Memory B cell (primary cell): ENCODE measurements at places on chromosomes 1 and 21.

- DNase-seq, result no peak
These were observed 296.1 kb upstream of the LRRC7 start for GRCh38 chr1:69271587-69272125.

GRCh38 chr1:48235652-48236051 is 13.1 kb downstream of the SLC5A9 start:
- DNase-seq, result no peak

DNA sequence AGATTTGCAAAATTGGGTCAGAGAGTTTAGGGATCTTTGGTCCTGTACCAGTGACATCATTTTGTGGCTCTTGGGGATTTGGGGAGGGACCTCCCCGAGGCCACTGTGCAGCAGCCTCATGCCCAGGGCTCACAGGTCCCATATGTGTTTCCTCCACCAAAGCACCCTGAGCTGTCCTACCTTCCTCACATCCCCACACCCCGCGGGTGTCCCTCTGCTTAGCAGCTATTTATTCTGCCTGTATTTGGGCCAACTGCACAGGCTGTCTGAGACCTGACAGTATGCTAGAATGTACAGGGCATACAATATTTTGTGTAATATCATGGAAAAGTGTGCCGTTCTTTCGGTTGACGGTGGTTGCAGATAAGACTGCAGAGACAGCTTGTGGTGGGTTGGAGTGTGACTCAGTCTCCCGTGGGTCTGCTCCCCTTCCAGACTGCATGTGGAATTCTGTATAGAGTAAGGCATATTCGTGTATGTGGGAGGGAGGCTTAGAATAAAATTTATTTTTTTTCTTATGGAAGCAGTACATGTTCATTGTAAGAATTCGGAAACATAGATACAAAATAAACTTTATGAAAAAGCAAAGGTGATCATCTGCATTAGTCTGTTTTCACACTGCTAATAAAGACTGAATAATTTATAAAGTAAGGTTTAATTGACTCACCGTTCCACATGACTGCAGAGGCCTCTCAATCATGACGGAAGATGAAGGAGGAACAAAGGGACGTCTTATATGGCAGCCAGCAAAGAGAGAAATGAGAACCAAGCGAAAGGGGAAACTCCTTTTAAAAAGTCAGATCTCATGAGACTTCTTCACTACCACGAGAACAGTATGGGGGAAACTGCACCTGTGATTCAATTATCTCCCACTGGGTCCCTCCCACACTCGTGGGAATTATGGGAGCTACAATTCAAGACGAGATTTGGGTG is 84.4 kb downstream of the ADARB1 start:
- peak; percentile 23 for DNase-seq

GRCh38 chr1:205827623-205828022 is 14.6 kb upstream of the SLC41A1 start:
- DNase-seq, result no peak

DNA sequence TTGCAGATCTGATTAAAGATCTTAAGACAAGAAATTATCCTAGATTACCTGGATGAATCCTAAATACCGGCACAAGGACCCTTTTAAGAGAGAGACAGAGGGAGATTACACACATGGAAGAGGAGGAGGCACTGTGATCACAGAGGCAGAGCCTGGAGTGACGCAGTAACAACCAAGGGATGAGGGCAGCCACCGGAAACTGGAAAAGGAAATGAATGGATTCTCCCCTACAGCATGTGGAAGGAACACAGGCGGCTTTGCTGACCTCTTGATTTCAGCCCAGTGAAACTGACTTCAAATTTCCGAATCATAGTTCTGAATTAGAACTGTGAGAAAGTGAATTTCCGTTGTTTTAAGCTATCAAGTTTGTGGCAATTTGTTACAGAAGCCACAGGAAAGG is 50.2 kb upstream of the IVNS1ABP start:
- DNase-seq, result no peak

DNA sequence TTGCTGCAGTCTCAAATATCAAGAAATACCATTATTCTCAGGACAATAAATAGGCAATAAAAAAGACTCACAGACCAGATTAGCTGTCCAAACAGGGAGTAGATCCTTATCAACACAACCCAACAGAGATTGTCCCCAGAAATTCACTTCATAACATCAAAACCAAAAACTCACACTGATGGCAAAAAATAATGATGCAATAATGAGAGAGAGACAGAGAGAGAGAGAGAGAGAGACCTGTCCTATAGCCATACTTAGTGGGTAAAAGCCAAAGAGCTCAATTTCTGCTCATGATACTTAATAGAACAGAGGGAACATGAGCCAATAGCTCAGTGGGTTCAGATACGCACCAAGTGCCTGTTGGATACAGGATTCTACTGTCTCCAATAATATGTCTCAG is 244.5 kb downstream of the FAM72C start:
- DNase-seq, result no peak

- no peak for DNase-seq
These were observed 143.6 kb upstream of the LMO4 start for GRCh38 chr1:87185077-87185476.

DNA sequence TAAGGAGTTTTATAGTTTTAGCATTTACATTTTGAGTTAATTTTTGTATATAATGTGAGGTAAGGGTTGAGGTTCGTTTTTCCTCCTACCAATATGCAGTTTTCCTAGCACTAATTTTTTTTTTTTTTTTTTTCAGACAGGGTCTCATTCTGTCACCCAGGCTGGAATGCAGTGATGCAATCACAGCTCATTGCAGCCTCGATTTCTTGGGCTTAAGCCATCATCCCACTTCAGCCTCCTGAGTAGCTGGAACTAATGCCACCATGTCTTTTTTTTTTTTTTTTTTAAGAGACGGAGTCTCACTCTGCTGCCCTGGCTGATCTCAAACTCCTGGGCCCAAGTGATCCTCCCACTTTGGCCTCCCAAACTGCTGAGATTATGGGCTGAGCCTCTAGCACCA is 2.5 kb upstream of the UBASH3A start:
- no peak for DNase-seq

DNA sequence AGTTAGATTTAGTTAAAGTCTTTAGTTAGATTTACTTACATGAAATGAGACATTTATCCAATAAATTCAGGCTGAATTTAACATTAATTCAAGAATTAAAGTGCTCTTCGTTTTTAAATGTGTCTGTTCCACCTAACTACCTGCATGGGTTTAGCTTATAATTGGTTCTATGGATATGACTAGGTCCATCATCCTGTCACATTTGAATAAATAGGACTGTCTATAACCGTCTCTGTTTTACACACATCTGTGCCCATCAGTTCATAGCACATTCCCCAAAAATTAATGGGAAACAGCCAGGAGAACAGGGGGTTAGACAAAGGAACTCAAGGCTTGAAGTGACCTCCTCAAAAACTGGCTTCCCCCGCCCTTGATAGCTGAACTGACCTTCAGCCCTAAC is 219.6 kb downstream of the MRPL39 start:
- DNase-seq, result no peak

GRCh38 chr1:203189951-203190352 is 3.4 kb upstream of the CHI3L1 start:
- DNase-seq, result no peak

- DNase-seq, result no peak
These were observed 25.2 kb downstream of the B3GALT5 start for GRCh38 chr21:39637971-39638240.

DNA sequence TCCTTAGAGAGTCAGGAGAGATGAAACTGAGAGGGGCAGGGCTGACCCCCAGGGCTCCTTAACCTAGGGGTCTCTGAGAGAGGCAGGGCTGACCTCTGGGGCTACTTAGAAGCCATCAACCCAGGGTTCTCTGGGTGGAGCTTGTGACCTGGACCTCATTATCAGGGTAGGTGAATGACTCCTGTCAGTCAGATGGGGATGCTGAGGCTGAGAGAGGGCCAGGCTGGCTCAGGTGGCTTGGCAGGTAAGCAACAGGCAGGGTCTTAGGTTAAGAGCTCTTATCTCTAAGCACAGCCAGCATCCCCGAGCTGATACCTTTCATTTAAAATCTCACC is 160.9 kb downstream of the PTPRU start:
- DNase-seq, result no peak

DNA sequence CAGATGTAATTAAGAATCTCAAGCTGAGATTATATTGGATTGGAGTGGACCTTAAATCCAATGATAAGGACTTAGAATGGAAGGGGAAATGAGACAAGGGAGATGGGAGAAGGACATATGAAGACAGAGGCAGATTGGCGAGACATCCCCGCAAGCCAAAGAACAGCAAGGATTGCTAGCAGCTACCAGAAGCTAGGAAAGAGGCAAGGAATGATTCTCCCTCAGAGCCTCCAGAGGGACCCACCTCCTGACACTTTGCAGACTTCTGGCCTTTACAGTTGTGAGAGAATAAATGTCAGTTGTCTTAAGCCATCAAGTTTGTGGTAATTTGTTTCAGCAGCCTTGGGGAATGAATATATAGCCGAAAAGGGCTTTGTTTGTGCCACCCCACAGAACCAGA is 20.7 kb downstream of the METTL13 start:
- DNase-seq, result no peak

- DNase-seq, result no peak
These were observed 2.0 kb downstream of the KDM4A start for GRCh38 chr1:43651902-43652301.

DNA sequence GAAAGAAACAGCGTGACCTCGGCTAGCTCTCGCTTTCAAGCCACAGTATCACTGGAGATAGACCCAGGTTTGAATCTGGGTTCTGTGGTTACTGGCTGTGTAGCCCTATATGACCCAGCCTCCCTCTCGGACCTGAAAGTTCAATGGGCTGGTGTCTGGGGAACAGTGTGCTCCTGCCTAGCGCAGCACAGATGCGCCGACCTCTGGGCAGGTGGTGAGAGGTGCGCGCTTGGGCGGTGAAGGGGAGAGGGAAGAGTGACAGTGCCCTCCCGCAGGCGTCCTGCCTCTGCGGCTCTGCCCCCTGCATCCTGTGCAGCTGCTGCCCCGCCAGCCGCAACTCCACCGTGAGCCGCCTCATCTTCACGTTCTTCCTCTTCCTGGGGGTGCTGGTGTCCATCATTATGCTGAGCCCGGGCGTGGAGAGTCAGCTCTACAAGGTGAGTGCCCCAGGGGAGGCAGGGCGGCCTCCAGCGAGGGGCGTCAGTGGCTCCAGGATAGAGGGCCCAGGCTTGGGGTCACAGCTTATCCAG is 10.5 kb downstream of the SERINC2 start:
- DNase-seq, result peak; percentile 66

DNA sequence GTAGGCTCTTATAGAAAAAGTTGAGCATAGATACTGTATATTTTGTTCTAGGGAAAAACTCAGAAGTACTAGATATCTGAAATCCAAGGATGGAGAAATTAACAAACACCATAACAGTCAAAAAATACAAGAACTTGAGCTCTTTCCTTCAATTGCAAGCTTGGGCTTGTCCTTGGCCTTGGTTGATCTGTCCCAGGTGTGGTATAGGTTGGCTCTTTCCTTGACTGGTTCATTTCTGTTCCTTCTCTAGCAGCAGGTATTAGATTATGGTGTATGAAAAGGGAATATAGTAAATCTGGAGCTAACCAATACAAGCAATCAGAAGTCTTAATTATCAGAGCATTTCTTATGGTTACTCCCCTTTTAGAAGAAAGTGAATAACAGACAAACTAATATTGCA is 198.6 kb downstream of the GPATCH2 start:
- no peak for DNase-seq

DNA sequence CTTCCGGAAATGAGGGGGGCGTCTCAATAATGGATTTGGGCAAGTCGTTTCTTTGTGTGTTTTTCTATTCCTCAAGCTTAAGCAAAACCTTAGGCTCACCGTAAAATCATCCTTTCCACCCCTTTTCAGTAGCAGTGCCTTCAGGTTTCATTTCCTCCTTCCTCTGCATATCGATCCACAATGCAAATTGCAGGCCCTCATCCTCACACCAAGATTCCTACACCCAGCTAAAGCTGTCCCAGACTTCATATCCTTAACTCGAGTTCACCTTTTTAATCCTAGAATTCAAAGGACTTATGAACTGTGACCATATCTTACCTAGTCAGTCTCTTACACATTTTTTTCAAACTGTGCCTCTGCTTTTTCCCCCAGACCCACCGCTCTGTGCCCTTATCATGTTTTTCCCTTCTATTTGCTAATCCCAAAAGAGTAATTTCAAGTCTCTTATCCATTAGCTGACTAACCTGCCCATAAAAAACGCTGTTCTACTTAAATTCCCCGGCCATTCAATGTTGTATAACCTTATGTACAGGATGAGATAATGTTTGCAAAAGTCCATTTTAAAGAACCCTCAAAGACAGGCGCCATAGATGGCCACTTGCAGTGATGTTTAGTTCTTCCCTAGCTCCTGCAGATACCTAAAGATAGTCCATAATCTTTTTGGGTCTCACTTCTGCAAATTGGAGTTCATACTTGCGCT is 1.5 kb downstream of the AKIRIN1 start:
- peak; percentile 25 for DNase-seq

- DNase-seq, result no peak
These were observed 3.0 kb downstream of the PARP1 start for GRCh38 chr1:226404904-226405222.

GRCh38 chr1:207461649-207462048 is 7.5 kb downstream of the CR2 start:
- DNase-seq, result no peak

DNA sequence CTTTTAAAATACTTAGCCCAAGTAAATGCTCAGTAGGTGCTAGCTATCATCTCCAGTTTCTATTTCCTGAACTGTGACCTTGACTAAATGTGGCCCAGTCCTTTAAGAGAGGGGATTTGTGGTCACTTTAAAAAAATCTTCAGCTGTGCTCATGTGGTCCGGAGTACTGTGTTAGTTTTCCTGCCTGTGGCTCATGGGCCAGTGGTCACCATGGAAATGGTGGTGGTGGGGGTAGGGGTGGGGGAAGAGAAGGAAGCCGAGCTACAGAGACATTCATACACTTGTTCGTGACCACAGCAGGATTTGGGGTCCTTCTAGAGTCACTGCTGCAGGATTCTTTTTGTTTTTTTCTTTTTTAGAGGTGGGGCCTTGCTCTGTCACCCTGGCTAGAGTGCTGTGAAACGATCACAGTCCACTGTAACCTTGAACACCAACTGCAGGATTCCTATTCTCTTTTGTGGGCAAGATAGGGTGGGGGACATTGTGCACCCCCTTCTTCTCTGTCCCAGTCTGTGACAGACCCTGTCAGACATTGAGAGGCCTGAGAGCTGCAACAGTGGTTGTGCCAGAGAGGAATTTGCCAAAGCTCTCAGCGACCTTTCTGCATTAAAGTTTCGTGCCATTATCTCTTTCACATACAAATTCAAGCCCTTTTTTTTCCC is 25.8 kb downstream of the KIF26B start:
- DNase-seq, result no peak

GRCh38 chr1:112956544-112957132 is 642 bp upstream of the SLC16A1 start:
- DNase-seq, result no peak

DNA sequence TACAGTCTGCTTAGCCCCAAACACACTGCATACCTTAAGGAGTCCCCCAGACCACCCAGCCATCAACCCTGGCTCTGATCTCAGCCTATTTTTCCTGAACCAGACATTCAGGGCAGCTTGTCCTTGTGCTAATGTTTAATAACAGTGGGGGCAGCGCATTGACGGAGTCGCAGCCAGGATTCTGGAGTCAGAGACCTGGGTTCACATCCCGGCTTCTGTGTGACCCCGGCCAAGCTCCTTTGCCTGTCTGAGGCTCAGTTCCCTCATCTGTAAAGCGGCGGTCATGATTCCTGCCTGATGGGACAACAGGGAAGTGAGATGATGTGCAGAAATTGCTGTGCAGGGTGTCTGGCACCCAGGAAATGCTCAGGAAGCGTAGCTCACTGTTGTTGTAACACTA is 63.1 kb downstream of the MATN1 start:
- DNase-seq, result no peak

- no peak for DNase-seq
These were observed 29.6 kb downstream of the B3GALT2 start for GRCh38 chr1:193156822-193157142.
